Heart right ventricle (tissue), 16 donors: ENCODE measurements at places on chromosomes 6 and 20.
A peak's percentile ranks its signal among the peaks of the same experiment; 100 is the strongest.

DNA sequence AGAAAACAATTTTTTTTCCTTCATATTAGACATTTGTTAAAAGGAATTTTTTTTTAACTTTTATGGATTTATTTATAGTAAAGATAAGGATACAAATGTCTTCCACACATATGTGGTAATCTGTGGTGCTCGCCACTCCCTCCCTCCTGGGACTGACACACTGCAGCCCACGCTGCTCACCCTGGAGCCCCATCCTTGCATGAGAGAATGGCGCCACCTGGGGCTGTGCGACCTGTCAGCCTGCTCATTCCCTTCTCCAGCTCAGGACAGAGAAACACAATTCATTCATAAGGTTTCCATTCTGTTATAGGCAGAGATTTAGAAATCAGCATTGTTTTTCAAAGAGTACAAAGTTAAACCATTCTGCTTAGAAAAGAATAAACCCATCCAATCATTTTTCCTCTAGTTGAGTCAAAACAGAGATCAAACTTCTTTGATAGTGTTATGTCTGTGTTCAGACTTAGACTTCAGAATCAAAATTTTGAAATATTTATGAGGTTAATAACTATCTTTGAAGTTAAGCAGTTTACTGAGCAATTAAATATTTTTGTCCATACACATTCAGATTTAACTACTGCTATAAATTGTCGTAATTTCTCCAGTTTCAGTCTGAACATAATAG is 42.8 kb upstream of the DYNLRB1 start:
- no peaks in the 10 kb centered on the region for H3K27me3 ChIP-seq
- peaks cover 18% of the 10 kb centered on the region for H3K4me1 ChIP-seq
- DNase-seq: peak; percentile 26
- no peaks in the 10 kb centered on the region for H3K36me3 ChIP-seq

- H3K4me3 ChIP-seq: no peak overlapping the region
- no peaks in the 10 kb centered on the region for H3K27me3 ChIP-seq
- H3K4me1 ChIP-seq: no peaks in the 10 kb centered on the region
Measured at GRCh38 chr6:24539416-24539815, 44.6 kb downstream of the ALDH5A1 start.

- DNase-seq: peak; percentile 66
- no peaks in the 10 kb centered on the region for H3K27me3 ChIP-seq
- peaks cover 41% of the 10 kb centered on the region for H3K4me1 ChIP-seq
- H3K36me3 ChIP-seq: peaks cover 20% of the 10 kb centered on the region
- H3K27ac ChIP-seq: peak overlapping the region; percentile 98
- peak overlapping the region; percentile 88 for H3K4me3 ChIP-seq
Measured at GRCh38 chr6:71420095-71420692, 131.6 kb downstream of the OGFRL1 start.

GRCh38 chr6:156953479-156954146 is 176.4 kb downstream of the ARID1B start:
- no peak for DNase-seq
- peaks cover 97% of the 10 kb centered on the region for H3K4me1 ChIP-seq
- peak overlapping the region; percentile 33 for H3K27ac ChIP-seq
- H3K27me3 ChIP-seq: no peaks in the 10 kb centered on the region
- H3K36me3 ChIP-seq: no peaks in the 10 kb centered on the region
- peak overlapping the region; percentile 11 for H3K4me3 ChIP-seq

DNA sequence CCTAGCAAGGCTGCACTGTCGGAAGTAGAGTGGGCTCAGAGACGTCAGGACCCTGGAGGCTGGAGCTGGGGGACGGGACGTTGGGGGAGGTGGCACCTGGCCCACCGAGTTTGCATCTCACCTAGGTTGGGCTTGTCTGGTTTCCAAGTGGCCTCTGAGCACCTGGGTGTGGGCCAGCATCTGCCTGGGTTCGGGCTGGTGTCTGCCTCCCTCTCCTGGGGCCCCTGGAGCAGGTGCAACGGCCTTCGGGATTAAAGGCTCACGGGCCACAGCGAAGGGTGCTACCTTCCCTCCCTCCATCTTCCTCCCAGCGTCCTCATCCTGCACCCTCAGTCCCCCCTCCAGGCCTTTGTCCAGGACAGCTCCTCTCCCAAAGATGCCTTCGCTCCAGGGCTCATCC is 6.0 kb downstream of the HRH3 start:
- DNase-seq: no peak
- H3K4me1 ChIP-seq: no peaks in the 10 kb centered on the region
- peaks cover 77% of the 10 kb centered on the region for H3K27me3 ChIP-seq

DNA sequence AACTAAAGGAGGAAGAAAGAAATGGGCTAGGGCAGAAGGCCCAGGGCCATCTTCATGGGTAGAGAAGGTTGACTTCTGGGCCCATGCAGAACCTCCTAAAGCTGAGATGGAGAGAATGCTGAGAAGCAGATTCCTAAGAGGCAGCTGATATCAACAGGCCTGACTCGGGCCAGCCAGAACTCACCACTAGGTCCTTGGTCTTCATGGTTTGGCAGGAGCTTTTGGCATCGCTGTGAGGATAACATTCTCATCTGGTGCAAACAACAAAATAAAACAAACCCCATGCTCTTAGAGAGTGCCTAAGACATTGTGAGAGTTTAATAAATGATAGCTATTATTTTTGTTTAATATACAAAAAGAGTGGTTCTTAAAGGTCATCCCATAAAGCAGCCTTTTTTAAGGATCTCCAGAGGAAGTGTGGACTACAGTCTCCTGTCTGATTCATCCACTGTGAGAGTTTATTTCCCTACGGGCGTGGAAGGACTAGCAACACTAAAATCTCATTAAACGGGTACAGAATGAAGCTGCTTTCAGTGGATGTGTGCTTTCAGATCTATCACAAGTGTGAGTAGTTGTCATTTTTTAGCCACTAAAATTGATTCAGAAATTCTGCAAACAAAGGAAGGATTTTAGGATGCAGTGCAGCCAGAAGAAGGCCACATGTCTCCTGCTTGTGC is 160.0 kb downstream of the PLCB4 start:
- peaks cover 19% of the 10 kb centered on the region for H3K4me1 ChIP-seq
- H3K27me3 ChIP-seq: no peaks in the 10 kb centered on the region
- no peaks in the 10 kb centered on the region for H3K36me3 ChIP-seq
- H3K4me3 ChIP-seq: no peak overlapping the region
- peak overlapping the region; percentile 10 for H3K27ac ChIP-seq

GRCh38 chr20:46602429-46602828 is 48.8 kb downstream of the SLC13A3 start:
- DNase-seq: no peak
- no peak overlapping the region for H3K4me3 ChIP-seq
- H3K27ac ChIP-seq: no peak overlapping the region
- H3K27me3 ChIP-seq: no peaks in the 10 kb centered on the region
- no peaks in the 10 kb centered on the region for H3K36me3 ChIP-seq
- no peaks in the 10 kb centered on the region for H3K4me1 ChIP-seq

GRCh38 chr6:63793465-63794137 is 158.0 kb downstream of the PHF3 start:
- no peaks in the 10 kb centered on the region for H3K27me3 ChIP-seq
- H3K27ac ChIP-seq: no peak overlapping the region
- H3K4me1 ChIP-seq: no peaks in the 10 kb centered on the region

- no peak overlapping the region for H3K4me3 ChIP-seq
- no peaks in the 10 kb centered on the region for H3K27me3 ChIP-seq
- peaks cover 9% of the 10 kb centered on the region for H3K36me3 ChIP-seq
- peaks cover 15% of the 10 kb centered on the region for H3K4me1 ChIP-seq
Measured at GRCh38 chr6:109793792-109794191, 102.7 kb downstream of the FIG4 start.

GRCh38 chr20:6473197-6473596 is 294.3 kb upstream of the BMP2 start:
- no peaks in the 10 kb centered on the region for H3K36me3 ChIP-seq
- no peak overlapping the region for H3K4me3 ChIP-seq
- DNase-seq: no peak
- H3K4me1 ChIP-seq: no peaks in the 10 kb centered on the region
- H3K27ac ChIP-seq: no peak overlapping the region

DNA sequence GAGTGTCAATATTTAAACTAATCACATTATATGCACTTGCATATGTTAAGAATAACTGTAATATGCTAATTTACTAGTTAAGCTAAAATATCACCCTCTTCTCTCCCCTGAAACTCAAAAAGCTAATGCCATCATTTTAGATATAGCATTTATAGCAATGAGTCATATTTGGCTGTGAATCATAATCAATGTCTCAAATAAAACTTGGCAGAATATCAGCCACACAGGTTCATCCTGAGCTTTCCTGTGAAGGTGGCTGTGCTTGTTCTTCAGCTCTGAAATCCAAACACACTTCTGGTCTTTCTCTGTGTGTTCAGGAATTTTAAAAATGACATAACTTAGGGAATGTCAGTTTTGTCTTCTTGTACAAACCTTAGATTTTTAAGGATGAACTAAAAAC is 12.8 kb upstream of the PNRC1 start:
- H3K36me3 ChIP-seq: no peaks in the 10 kb centered on the region
- no peaks in the 10 kb centered on the region for H3K4me1 ChIP-seq
- no peaks in the 10 kb centered on the region for H3K27me3 ChIP-seq
- no peak for DNase-seq
- H3K27ac ChIP-seq: no peak overlapping the region

DNA sequence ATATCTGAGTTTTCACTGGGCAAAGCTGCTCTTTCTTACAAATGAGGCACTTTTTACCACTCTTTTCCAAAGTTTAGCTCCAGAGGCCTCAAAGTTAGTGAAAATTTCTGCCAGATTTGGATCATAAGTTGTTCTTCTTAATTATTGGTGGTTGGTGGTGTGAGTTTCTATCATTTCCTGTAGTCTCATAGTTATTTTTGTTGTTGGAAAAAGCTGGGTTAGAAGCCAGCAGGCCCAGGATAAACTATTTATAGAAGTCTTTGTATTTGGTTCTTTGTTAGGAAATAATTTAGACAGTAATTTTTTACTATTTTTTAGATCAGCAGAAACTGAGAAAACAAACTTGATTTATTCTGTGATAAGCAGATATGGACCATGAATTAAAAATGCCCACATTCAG is 10.6 kb downstream of the PFDN4 start:
- no peak overlapping the region for H3K4me3 ChIP-seq
- peaks cover 55% of the 10 kb centered on the region for H3K4me1 ChIP-seq
- peak overlapping the region; percentile 77 for H3K27ac ChIP-seq
- DNase-seq: no peak
- no peaks in the 10 kb centered on the region for H3K36me3 ChIP-seq

DNA sequence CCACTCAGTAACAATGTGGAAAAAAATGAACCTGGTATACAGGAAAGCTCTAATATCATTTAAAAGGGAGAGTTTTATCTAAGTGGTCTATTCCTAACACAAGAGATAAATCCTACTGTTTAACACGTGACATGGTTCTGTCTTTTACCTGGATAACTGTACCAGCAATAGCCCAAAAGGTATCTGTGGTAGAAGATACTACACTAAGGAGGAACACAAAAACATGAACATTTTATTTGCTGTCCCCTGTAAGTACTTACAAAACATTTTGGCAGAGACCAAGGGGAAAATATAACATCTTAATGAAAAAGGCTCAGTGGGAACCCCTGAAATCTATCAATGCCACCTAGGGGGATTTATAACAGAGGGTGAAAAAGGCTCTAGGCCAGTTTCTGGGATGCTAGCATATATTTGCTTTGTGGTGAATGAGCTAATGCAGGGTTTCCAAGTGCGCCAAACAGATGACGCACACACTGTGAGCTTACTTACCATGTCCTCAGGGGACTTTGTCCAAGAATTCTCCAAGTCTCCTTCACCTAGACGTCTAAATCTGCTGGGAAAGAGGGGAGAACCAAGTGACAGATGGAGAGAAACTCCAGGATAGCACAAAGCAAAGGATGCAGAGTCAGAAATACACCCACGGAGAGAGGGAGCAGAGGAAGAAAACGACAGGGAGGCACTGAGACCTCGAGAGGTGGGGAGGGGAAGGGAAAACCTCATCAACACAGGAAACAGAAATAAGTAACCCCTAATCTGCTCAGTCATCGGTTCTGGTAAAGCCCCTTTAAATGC is 147.9 kb upstream of the PRND start:
- peaks cover 32% of the 10 kb centered on the region for H3K27me3 ChIP-seq
- no peaks in the 10 kb centered on the region for H3K4me1 ChIP-seq
- no peak for DNase-seq
- H3K4me3 ChIP-seq: no peak overlapping the region
- no peaks in the 10 kb centered on the region for H3K36me3 ChIP-seq

DNA sequence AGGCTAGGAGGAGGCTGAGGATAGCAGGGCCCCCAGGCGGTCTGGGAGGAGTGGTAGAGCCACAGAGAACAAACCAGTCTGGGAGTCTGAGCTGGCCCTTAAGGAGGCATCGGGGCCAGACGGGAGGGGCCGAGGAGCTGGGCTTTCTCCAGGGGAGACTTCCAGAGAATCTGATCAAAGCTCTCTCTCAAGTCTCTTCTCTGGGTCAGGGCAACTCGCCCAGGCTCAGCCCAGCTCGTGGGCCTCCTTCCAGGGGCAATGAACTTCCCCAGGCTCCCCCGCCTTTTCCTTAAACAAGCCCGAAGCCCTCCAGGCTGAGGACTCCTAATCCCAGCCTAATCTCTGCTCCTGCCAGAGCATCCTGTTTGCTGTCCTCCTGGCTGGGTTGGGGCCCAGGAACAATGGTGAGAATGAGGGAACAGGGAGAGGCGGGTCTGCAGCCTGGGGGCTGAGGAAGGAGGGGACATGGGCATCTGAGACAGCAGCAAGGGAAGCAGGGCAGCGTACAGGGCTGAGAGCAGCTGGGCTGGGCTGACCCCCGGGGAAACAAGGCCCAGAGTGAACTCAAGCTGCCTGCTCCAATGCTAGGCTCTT is 173.6 kb downstream of the ANKRD60 start:
- H3K36me3 ChIP-seq: no peaks in the 10 kb centered on the region
- H3K27me3 ChIP-seq: no peaks in the 10 kb centered on the region
- H3K4me1 ChIP-seq: peaks cover 8% of the 10 kb centered on the region
- H3K27ac ChIP-seq: peak overlapping the region; percentile 56
- H3K4me3 ChIP-seq: no peak overlapping the region
- no peak for DNase-seq

DNA sequence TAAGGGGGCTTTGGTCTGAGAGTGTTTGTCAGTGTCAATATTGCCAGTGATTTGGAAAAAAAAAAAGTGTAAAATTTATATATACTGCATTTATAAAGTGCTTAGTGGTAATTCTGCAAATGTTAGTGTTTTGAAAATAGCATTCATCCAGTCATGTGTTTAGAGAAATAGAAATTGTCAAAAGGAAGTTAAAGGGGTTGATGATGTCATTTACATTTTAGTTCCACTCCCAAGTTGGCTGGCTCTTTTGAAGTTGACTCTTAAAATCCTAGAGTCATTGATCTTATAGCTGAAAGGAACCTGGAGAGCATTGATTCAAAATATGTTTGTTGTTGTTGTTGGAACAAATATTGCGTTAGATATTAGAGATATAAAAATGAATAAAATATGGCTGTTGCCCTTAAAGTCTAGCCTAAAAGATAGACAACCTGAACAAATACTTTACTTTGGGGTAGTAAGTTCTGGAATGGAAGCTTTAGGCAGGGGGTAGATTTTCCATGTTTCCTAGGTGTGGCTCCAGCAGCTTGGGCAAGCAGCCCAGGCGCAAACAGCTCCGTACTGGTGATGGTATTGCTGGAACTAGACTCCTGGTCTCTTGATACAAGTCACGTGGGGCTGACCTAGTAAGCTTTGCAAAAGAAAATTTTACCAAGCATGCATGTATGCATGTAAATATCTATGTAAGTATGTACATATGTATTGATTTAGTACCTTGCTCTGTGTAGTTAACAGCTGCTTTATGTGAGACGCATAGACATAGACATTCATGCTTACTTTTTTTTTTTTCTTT is 46.3 kb downstream of the HIVEP1 start:
- H3K36me3 ChIP-seq: no peaks in the 10 kb centered on the region
- peaks cover 21% of the 10 kb centered on the region for H3K4me1 ChIP-seq
- H3K27me3 ChIP-seq: no peaks in the 10 kb centered on the region
- H3K27ac ChIP-seq: peak overlapping the region; percentile 38
- peak; percentile 23 for DNase-seq
